ENCODE measurements at places on chromosomes 4 and X.
A peak's percentile ranks its signal among the peaks of the same experiment; 100 is the strongest.

- no peak for DNase-seq
Measured at GRCh38 chr4:174657472-174657871, 135.2 kb upstream of the HPGD start.

DNA sequence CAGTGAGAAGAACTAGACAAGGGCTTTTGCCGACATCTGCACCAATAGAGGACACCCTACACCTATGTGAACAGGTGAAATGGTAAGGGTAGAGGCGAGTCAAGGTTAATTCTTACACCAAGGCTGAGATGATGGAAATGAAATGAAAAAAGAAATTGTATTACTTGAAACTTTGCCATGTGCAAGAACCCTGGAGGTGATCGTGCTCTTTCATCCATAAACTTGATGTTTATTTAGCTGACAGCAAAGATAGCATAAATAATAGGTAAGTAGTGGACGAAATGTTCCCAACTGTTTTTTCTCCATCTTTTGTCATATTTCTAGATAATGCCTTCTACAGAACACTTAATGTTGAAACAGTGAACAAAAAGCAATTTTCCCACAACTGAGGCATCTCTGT lies 162.5 kb downstream of the BANK1 start:
- no peak for DNase-seq

GRCh38 chrX:10441464-10441863 lies 178.9 kb downstream of the MID1 start:
- DNase-seq, result no peak

- no peak for DNase-seq
Measured at GRCh38 chr4:94933799-94934198, 176.0 kb downstream of the BMPR1B start.

- DNase-seq, result no peak
Measured at GRCh38 chr4:34771632-34772031, 1472.7 kb downstream of the ARAP2 start.

- no peak for DNase-seq
Measured at GRCh38 chr4:146104541-146104940, 71.0 kb upstream of the LSM6 start.

GRCh38 chrX:49995795-49996455 lies 73.5 kb downstream of the CLCN5 start:
- no peak for DNase-seq

DNA sequence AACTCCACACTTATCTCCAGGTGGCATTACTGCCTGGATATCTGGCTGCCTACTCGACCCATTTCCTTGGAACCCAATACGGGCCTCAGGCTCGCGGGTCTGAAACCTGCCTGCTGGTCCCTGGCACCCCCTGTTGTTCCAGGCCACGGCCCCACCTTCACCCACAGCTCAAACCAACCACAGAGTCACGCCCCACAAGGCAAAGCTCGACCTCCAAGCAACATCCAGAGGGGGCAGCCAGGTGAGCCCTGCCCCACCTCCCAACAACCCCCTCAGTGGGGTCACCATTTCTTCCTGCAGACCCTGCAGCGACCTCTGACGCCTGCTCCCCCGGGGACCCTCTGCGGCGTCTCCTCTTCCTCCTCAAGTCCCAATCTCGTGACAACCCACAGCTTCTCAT lies 76.2 kb downstream of the WFS1 start:
- no peak for DNase-seq

DNA sequence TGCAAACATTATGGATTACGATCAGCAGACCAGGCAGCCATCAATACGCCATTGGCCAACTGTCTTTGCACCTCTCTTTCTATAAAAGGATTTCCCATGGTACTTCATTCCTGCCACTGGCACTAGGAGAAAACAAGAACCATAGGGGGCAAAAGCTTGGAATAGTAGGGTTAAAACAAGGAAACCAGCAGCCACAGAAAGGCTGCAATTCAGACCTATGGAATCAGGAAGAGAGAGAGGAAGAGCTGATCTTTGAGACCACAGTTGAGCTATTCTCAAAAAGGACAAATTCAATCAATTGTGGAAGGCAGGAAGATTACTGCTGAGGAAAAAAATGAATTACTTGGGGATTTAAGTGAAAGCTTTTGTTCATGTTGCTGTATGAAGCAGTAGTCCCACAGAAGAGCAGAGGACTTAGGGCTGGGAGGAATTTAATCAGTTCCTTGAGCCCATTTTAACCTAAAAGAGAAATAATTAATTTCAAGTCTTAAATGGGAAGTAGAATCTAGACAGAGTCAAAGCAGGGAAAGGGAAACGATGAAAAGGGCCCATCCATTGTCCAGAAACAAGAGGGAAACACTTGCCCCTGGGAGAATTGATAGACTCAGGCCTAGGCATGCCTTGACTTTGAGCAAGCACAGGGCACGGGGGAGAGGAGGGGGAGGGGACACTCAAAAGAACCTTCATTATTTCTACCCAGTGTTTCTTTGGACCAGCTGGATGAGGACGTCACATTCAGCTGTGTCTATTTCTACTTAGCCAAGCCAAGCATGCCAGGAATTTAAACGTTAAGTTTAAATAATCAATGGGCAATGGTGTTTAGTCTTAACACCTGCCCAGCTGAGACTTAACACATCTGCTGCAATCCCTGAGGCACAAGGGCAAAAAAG lies 50.7 kb downstream of the SCD5 start:
- DNase-seq, result peak; percentile 36

GRCh38 chr4:56990109-56990905 lies 11.6 kb downstream of the POLR2B start:
- no peak for DNase-seq

DNA sequence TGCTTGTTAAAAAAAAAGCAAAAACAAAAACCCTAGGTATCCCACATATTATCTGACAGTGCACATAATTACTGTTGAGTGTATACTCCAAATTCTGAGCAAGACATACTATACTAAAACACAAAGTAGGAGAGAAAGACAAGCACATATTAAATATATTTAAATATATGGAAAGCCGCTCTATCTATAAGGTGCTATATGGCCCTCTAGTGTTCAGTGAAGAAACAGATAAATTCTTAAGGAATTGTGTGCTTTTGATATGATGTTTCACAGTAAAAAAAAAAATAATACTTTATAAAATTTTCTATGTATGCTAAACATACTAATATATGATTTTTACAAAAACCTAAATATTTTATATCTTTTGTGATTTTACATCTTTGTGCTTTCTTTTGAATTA lies 137.8 kb downstream of the FBXW7 start:
- DNase-seq, result no peak

- no peak for DNase-seq
Measured at GRCh38 chr4:177508662-177509061, 66.4 kb upstream of the AGA start.

GRCh38 chr4:6179362-6179761 lies 21.0 kb downstream of the JAKMIP1 start:
- DNase-seq, result no peak

DNA sequence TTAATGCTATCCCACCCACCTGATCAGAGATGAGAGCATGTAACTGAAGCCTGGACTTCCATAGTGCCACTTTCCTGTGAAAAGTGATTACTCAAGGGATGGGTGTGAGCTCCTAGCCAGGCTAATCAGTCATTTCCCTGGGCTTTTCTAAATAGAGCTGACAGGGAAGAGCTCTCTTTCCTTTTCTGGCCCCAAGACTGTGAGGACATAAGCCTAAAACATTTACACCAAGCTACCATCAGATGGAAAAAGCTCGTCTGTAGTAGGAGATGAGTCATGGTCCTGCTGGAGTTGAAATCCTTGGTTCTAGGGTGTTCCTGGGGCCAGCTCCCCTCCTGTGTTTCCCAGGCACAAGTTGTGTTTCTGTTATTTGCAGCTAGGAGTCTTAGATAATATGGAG lies 52.4 kb upstream of the NDP start:
- DNase-seq, result no peak

GRCh38 chr4:112182604-112183003 lies 37.4 kb downstream of the FAM241A start:
- DNase-seq, result no peak

- no peak for DNase-seq
Measured at GRCh38 chr4:176230836-176231235, 35.5 kb upstream of the SPATA4 start.

DNA sequence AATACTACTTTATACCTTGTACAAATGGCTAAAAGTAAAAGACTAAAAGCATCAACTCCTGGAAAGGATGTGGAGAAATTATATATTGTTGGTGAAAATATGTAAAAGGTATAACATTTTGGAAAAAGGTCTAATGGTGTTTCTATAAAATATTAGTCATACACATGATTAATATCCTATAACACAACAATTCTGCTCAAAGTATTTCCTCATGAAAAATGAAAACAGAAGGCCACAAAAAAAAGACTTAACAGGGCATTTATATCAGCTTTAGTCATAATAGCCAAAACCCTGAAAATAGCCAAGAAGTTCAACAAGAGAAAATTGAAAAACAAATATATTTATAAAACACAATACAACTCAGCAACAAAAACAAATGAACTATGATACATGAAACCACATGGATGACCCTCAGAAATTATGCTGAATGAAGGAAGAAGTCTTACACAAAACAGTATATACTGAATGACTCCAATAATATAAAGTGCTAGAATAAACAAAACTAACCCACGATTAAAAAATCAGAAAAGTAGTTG lies 38.8 kb downstream of the TBCK start:
- DNase-seq, result no peak

GRCh38 chr4:155616117-155616516 lies 50.5 kb upstream of the GUCY1A1 start:
- DNase-seq, result no peak

- DNase-seq, result no peak
Measured at GRCh38 chr4:73066928-73067327, 2.6 kb downstream of the COX18 start.

Measured in hypothalamus (tissue), 51 donors.